ENCODE measurements at places on chromosomes 1 and 21. TPM values are rescaled to one million over a fixed set of nuclear protein-coding genes. Genes with fewer than 3 reads are reported as not detected.

Gene KRTAP19-3
- not detected for total RNA-seq

Gene C1QB
- not detected for total RNA-seq

Gene S100PBP
- 36.3 TPM for total RNA-seq

Gene TMEM35B
- total RNA-seq = 36.0 TPM

Gene CAPN8
- total RNA-seq = not detected

Gene ZNF124
- total RNA-seq = 54.2 TPM

Gene MYOG
- total RNA-seq = not detected

- no peak overlapping the region for H3K27ac ChIP-seq
- H3K4me1 ChIP-seq = no peaks in the 10 kb centered on the region
- no peak for DNase-seq
- no peak overlapping the region for H3K4me3 ChIP-seq
These were observed 74.8 kb downstream of the ELAVL4 start for GRCh38 chr1:50183378-50184133.

DNA sequence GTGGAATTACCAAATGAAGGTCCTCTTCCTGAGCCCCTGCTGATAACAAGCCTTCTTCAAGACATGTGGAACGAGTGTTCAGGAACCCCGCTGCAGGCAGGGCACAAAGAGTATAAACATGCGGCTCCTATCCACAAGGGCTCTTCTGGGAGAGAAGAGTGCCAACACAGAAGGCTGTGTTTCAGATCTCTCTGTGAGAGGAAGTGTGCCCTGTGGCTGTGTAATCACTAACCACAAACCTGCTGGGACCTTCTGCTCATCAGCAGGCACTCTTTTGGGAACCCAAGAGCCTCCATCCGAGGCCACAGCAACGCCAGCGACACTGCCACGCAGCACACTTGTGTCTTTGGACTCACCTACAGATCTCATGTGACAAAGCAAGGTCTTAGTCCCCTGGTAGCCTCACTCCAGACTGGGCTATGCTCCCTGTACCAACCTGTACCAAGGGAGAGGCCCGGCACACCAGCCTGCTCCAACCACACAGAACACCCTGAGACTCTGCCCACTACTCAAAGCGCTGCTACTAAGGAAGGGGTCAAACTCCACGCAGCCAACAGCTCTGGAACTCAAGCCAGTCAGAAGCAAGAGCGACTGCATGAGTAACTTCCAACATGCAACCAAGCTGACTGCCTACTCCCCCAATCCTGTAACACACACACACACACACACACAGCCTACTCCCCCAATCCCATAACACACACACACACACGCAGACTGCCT lies 7.8 kb downstream of the PTTG1IP start:
- no peak overlapping the region for H3K27ac ChIP-seq
- H3K36me3 ChIP-seq = peaks cover 6% of the 10 kb centered on the region
- peaks cover 32% of the 10 kb centered on the region for H3K4me1 ChIP-seq
- no peak overlapping the region for H3K4me3 ChIP-seq
- no peaks in the 10 kb centered on the region for H3K27me3 ChIP-seq

DNA sequence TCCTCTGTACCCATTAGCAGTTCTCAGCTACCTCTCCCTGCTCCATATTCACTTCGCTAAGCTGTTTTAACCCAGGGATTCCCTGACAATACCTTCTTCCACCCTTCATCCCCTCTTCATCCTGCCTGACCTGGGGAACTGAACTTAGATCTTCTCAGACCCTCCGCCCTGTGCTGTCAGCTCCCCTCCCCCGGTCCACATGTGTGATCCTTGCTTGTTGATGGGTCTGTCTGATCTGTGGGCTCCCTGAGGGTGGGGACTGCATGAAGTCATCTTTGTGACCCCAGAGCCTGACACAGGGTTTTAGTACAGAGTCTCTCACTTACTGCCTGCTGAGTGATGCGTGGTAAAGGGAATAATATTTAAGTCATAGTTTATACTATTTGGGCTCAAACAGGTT lies 11.8 kb downstream of the CHAF1B start:
- peaks cover 3% of the 10 kb centered on the region for H3K36me3 ChIP-seq
- H3K27ac ChIP-seq = no peak overlapping the region
- no peaks in the 10 kb centered on the region for H3K27me3 ChIP-seq
- no peak for DNase-seq

- H3K36me3 ChIP-seq = peaks cover 5% of the 10 kb centered on the region
- no peaks in the 10 kb centered on the region for H3K27me3 ChIP-seq
- H3K27ac ChIP-seq = no peak overlapping the region
- DNase-seq = no peak
These were observed 38.3 kb downstream of the NCF2 start for GRCh38 chr1:183551924-183552323.

DNA sequence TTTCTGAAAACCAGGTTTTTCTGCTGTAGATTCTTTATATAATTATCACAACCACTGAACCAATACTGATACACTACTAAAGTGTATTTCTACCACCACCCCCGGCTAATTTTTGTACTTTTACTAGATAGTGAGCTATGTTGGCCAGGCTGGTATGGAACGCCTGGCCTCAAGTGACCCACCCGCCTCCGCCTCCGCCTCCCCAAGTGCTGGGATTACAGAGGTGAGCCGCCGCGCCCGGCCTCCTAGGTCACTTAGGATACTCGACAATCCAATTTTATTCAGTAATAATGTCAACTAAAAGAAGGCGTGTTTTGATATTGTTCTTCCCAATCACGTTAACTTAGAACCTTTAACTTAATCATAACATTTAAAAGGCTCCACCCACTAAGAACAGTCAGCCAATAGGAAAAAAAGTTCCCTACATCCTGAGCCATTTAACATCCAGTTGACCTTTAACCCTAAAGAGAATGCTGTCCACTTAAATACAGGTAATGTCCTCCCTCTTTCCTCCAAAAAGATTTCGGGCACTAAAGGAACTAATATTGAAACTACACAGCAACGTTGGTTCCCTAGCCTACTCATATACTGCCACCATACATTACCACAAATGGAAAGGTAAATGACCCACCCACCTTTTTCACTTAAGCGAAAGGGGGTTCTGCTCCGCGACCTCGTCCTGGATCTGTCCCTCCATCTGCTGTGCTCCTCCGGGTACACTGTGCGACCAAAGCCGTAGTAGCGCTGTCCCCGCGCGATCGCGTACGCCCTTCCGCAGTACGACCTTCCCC lies 1.2 kb downstream of the RSRP1 start:
- DNase-seq = peak; percentile 41
- H3K36me3 ChIP-seq = peaks cover 7% of the 10 kb centered on the region
- H3K4me3 ChIP-seq = peak overlapping the region; percentile 96
- H3K27me3 ChIP-seq = no peaks in the 10 kb centered on the region
- H3K4me1 ChIP-seq = peaks cover 3% of the 10 kb centered on the region
- peak overlapping the region; percentile 99 for H3K27ac ChIP-seq

- no peaks in the 10 kb centered on the region for H3K36me3 ChIP-seq
- peak; percentile 81 for DNase-seq
- H3K4me1 ChIP-seq = peaks cover 7% of the 10 kb centered on the region
- H3K4me3 ChIP-seq = no peak overlapping the region
These were observed 48.4 kb downstream of the COLGALT2 start for GRCh38 chr1:183989078-183989577.

DNA sequence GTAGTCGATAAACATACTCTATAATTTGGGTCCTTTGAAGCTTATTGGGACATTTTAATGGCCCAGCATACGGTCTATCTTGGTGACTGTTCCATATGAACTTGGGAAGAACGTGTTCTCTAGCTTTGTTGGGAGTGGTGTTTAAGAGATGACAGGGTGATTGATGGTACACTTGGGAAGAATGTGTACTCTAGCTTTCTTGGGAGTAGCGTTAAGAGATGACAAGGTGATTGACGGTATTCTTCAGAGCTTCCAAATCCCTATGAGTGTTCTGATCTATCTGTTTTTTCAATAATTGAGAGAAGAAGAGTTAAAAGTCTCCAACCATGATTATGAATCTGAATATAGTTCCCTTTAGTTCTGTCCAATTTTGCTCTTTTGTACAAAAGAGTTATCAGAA lies 9.4 kb downstream of the NPHP4 start:
- no peaks in the 10 kb centered on the region for H3K4me1 ChIP-seq
- DNase-seq = peak; percentile 45
- no peaks in the 10 kb centered on the region for H3K27me3 ChIP-seq
- no peaks in the 10 kb centered on the region for H3K36me3 ChIP-seq
- H3K4me3 ChIP-seq = no peak overlapping the region

DNA sequence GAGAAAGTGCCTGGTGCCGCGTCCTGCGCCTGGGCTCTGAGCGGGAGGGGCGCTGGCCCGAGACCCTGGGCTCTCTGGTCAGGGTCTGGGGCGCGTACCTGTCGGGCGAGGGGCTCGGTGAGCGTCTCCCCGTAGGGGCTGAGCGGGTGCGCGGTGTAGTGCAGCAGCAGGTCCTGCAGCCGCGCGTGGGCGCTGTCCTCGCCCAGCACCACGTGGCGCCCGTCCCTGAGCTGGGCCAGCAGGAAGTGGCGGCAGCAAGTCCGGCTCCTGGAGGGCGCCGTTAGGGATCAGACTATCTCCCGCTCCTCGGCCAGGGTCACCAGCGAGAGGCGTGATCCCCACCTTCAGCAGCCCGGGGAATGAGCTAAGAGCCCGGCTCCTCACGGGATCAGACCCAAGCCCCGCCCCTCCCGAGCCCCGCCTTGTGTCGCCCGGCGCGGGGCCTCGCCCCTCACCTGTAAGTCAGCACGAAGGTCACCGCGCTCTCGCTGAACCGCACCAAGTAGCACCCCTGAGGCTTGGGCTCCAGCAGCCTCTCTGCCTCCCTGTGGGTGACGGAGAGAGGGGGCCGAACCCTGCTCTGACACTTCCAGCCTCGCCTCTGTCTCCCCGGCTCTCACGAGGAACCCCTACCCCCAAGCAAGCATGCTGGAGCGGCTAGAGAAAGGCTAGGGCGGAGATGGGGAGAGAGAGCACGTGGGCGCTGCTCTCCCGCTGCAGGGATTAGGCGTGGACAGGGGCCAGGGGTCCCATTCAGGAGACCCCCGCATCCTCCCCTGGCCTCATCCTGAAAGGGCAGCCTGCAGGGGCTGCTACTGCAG lies 2.7 kb downstream of the SH2D2A start:
- peak overlapping the region; percentile 22 for H3K4me3 ChIP-seq
- H3K27me3 ChIP-seq = peaks cover 5% of the 10 kb centered on the region
- DNase-seq = peak; percentile 64
- no peaks in the 10 kb centered on the region for H3K36me3 ChIP-seq
- H3K27ac ChIP-seq = no peak overlapping the region

GRCh38 chr1:12201352-12202189 lies 28.3 kb upstream of the VPS13D start:
- H3K4me3 ChIP-seq = no peak overlapping the region
- H3K27ac ChIP-seq = no peak overlapping the region
- H3K27me3 ChIP-seq = no peaks in the 10 kb centered on the region
- no peak for DNase-seq

GRCh38 chr21:44490816-44491215 lies 35.5 kb downstream of the LRRC3 start:
- H3K27me3 ChIP-seq = no peaks in the 10 kb centered on the region
- H3K27ac ChIP-seq = no peak overlapping the region
- H3K4me3 ChIP-seq = no peak overlapping the region
- H3K4me1 ChIP-seq = no peaks in the 10 kb centered on the region

GRCh38 chr1:24743404-24744211 lies 1.6 kb upstream of the CLIC4 start:
- H3K4me3 ChIP-seq = no peak overlapping the region
- peak; percentile 75 for DNase-seq
- peak overlapping the region; percentile 52 for H3K27ac ChIP-seq
- H3K27me3 ChIP-seq = no peaks in the 10 kb centered on the region
- no peaks in the 10 kb centered on the region for H3K36me3 ChIP-seq
- peaks cover 17% of the 10 kb centered on the region for H3K4me1 ChIP-seq

DNA sequence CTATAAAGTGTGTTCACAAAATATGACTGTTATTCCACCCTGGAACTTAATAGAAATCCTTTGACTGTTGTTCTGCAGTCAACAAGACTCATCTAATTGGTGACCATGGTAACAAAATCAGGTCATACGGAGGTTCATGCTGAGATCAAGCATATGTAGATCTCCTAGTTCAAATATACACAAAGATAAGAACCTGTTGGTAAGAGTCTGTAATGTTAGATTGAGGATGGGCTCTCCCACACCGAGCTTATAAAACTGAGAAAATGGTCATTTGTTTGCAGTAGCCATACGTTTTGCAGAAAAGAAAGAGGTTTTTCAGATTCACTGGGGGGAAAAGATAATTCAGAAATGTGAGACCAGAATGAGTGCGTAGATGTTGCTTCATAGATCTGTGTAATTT lies 468.1 kb downstream of the RPS6KC1 start:
- no peak overlapping the region for H3K4me3 ChIP-seq
- no peaks in the 10 kb centered on the region for H3K36me3 ChIP-seq
- no peaks in the 10 kb centered on the region for H3K4me1 ChIP-seq
- no peak for DNase-seq
- no peaks in the 10 kb centered on the region for H3K27me3 ChIP-seq

DNA sequence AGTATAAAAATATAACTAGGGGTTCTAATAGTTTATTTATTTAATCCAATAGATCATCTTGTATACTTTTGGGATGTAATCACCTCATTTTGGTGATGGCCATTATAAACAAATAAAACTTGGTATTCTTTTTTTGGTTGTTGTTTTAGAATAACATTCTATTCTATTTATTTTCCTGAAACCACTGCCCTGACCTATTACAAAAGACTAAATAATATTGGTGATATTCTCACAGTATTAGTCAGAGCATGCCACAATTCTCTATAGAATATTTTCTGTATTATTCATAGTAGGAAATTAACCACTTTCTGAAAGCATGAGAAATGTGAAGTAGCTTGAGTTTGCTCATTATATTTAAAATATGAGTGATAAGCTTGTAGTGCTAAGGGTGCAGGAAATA lies 54.1 kb upstream of the LRRC7 start:
- H3K36me3 ChIP-seq = no peaks in the 10 kb centered on the region
- no peak overlapping the region for H3K4me3 ChIP-seq
- DNase-seq = peak; percentile 74
- no peaks in the 10 kb centered on the region for H3K4me1 ChIP-seq

Data from fibroblast of lung (primary cell).